ENCODE measurements at places on chromosomes 6 and 20.

DNA sequence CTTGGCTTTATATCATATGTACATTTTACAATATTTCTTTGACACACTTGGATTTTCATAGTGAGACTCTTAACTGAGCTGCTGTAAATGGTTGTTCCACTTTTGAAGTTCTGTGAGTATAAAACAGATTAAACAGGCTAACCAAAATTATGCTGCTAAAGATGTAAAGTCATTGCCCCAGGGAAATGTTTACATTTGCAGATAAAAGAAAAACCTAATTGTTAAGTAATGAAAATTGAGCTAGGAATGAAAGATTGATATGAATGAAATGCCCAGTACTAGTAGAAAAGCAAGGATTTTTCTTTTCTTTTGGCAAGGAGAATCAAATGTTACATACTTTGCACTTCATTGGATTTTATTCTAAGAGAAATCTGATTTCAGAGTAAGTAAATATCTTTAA, 159.4 kb downstream of the IMPG1 start:
- DNase-seq = no peak

- no peak for DNase-seq
Measured at GRCh38 chr6:113318575-113318917, 538.6 kb upstream of the MARCKS start.

DNA sequence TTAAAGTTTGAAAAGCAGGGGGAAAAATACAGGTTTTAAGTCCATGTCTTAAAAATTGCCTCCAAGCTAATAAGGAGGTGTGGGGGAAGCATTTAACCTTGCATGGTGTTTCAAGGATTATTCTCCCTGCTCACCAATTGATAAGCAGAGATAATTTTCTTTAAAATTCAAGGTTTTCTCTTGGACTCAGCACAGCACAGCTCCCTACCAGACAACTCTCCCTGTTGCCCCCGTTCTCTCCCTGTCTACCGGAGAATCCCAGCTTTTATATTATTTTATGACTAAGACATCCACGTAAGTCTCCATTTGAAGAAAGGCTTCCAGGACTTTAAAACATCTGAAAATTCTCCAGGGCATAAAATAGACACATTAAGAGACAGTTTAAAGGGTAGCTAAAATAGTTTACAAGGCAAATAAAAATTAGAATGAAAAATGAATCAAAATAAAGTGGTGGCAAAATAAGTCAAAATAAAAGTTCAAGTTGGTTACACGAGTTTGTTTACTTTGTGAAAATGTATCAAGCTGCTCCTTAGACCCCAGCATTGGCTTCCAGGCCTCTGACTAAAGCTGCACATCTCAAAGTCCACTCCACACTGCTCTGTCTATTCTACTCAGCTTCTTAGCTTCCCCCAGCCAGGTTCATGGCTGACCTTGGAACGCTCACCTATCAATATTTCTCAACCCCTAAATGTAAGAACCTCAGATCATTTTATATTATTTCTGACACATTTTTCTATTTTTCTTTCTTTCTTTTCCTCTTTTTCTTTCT, 188.6 kb upstream of the PLCB4 start:
- DNase-seq = no peak

GRCh38 chr20:23119456-23120216, 33.5 kb upstream of the CD93 start:
- no peak for DNase-seq

DNA sequence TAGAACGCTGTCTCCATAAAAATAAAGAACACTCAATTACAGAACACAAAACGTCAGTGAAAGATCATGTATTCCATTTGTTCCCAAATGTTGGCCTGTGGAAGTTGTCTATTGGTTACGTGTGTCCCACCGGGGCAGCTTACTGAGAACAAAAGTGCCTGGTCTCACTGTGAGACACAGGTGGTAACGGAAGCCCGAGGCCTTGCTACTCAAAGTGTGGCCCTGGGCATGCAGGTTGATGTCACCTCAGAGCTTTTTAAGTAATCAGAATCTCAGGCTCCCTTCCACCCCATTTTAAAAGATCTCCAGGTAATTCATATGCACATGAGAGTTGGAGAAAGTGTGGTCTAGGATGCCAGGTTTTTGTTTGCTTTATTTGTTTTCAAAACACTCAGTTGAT, 422.5 kb upstream of the OPRM1 start:
- no peak for DNase-seq

DNA sequence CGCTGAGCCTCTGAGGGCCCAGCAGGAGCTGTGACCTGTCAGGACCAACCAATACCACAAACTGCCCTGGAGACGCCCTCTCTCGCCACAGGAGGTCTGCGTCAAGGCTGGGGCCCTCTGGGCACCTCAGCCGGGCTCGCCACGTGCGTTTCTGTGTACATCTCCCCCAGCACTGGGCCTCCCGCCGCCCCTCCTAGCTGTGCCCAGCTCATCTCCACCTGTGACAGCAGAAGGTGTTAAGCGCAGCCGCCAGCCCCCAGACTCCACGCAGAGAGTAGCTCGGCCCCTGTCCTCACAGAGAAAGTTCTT, 91.4 kb downstream of the TAF4 start:
- DNase-seq = no peak

DNA sequence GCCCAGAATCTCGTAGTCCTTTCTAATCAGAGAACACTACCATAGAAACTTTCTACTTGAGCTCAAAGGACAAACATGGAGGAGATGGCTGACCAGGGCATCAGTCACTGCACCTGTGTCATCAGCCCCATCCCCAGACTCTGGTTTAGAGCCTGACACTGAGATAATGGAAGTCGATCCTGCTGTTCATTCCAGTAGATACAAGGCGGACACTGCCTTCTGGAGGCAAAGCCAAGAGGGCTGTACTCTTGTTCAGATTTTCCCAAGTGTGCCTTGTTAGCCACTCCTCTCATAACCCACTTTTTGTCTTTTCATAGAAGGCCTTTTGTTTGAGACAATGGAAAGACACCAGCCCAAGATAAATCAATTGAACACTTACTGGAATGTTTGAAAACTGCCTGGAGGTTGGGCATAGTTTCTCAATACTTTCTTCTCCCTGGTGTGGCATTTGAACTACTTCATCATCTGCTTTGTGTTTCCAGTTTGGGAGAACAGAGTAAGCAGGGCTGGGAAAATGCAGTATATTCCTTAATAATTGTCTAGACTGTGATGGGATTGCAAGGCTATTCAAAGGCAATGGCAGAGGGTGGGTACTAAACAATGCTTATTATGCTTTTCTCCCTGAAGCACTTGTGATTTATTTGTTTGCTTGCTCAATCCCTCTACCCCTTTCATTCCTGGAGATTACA, 99.7 kb downstream of the CLIC5 start:
- no peak for DNase-seq

GRCh38 chr6:168985705-168986104, 267.9 kb downstream of the THBS2 start:
- no peak for DNase-seq

DNA sequence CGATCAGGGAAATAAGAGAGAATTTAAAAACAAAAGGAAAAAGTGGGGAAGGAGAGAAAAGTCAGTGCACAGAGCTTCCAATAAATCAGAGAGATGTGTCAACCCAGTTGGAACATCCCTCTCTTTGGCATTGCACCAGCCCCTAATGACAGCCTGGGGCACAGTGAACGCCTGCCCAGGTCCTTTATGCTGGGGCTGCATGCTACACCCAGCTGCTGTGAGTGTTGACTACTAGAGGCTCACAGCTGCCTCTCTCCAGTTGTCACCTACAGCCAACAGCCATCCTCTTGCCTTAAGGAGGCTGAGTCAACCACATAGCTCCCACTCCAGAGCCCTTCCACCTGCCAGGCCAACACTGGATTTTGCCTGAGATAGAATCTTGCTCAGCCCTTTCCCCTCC, 19.0 kb downstream of the OR2H2 start:
- no peak for DNase-seq

DNA sequence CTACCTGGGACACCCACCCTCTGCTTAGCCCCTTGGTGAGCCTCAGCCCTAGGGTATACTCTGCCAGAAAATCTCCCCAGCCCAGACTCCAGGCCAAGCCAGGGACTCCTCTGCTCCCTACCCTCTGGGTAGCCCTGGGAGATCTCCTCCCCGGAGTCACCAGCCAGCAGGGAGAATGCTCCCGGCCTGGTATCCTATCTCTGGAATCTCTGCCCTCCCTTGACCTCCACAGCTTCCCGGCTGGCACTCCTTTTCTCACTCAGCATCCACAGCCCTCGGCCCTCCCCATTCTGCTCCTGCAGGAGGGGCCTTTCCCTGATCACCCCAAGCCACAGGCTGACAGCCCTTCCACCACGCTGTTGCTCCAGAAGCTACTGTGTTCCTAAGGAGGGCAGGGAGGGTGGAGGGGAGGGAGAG, 22.6 kb downstream of the NOL4L start:
- DNase-seq = no peak

DNA sequence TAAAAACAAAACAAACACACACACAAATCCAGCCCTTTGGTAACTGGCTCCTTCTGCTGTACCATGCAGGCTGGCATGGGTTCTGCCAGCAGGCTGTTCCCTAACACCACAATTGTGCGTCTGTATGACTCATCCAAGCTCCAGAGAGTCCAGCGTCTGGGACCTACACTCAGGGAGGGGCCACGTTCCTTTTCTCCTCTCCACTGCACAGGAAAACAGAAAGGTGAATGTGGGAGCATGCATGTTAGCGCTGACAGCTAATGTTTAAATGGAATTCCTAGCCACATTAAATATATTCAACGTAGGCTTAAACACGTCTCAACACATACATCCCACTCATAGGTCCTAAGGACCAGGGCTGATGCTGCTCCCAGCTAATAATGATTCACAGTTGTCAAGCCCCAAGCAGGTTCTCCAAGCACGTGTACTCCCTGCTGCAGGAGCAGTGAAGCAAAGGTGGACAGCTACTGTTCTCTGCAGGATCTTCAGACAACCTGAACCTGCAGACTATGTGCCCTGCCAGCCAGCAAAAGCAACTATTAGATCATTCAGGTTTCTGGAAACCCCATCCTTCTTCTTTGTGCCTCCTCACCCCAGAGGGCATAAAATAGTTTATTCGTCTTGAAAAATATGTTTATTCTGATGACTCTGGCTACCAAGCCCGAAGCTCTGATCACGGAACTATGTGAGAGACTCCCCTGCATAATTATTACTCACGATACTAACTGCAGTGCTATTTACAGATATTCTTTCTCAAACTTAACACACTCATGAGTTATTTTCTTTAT, 20.9 kb downstream of the MAP1LC3A start:
- DNase-seq = no peak

- DNase-seq = no peak
Measured at GRCh38 chr6:24908650-24909035, 27.1 kb downstream of the RIPOR2 start.

DNA sequence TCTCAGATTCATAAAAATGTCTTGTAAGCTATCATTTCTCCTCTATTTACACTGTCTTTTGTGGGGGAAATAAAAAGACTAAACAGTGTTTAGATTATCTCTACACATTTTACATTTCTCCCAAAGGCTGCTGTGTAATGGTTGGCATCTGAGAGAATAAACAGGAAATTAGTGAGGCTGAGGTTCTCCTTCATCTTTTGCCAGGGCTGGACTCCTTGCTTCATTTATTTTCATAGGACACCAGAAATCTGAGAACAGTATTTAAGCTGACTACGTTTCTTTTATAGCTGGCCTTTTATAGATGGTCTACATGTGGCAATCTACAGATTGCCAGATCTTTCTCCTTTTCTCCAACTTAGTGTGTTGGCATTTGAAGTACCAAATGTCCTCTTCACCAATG, 41.5 kb downstream of the PLCB4 start:
- DNase-seq = no peak

GRCh38 chr6:2855061-2855519, 13.4 kb upstream of the SERPINB1 start:
- DNase-seq = no peak

DNA sequence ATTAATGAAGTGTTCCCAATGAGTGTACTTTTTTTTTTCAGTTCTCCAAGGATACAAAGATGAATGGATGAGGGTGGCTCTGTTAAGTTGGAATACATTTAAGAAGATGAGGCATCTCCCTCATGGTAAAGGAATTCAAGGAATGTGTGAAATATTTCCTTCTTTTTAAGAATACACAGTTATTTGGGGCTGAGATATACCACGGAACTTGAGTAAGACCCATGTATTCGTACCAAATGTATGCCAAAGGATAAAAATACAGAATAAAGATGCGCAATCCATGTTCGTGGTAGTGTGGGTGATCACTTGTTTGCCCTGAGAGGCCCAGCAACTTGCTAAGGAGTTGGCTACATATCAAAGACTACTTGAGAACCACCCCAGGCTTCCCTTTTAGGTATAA, 164.2 kb upstream of the TCF21 start:
- DNase-seq = no peak

DNA sequence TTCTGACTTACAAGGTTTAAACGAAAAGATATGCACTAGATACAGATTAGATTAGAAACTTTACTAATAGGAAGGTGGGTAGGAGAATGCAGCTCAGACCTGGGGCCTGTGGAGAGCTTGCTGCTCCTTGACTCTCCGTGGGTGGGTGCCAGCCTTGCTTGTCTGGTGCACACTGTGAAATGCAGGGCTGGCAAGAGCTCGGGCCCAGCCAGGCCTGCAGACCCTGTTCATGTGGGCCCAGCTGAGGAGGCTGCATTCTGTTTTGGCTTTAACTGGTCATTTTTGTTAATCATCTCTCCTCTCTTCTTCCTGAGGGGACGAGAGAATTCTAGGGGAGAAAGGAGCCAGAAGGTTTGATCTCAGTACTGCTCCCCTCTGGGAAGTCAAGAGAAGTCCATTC, 325.4 kb downstream of the QKI start:
- no peak for DNase-seq

GRCh38 chr6:98566126-98566525, 268.2 kb upstream of the POU3F2 start:
- DNase-seq = no peak

- no peak for DNase-seq
Measured at GRCh38 chr6:129678463-129678862, 31.5 kb downstream of the ARHGAP18 start.

DNA sequence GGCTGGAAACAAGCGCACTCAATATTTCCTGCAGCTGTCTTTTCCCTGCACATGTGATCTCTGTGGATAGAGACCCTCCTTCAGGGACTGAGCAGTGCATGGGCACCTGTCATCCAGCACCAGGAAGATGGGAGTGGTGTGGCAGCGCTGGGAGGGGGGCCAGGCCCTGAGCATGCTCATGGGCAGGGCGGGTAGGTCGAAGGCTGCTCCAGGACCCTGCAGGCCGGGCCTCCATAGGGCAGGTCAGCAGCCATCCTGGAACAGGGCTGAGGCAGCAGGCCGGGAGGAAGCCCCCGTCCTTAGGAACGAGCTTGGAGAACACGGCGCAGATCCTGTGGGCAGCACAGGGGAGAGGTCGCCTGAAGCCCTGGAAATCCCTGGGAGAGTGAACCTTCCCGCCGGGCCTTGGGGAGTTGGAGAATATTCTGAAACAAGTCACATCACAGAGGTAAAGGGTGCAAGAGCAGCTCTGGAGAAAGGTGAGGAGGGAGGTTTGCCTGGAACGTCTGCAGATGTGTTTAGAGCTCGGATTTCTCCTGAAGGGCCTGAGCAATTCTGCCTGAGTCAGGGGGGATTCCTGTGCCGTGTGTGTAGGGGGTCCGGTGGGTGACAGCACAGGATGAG, 133.2 kb downstream of the SMOC2 start:
- no peak for DNase-seq

DNA sequence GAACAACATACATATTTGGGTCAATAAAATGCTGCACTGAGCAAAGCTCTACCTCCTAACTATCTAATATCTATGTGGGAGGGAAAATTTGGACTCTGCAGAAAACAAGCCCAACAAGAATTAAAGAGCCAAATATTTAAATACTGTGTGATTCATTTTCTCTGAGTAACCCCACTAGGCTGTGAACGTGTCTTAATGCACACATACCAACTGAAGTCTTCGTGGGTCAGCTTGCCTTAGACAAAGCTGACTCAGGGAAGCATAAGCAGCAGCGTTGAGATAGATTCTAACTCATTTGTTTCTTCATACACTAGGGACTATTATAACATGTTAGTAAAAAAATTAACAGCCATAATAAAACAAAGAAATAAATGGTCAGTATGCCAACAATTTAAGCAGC, 114.3 kb downstream of the GJA1 start:
- DNase-seq = no peak

Data from activated naive CD8-positive, alpha-beta T cell treated with anti-CD3 and anti-CD28 coated beads, Interleukin-2, amount 10 ng/mL, durations not matched to agents 7 days and 5 days (primary cell).